Stimulated activated CD4-positive, alpha-beta T cell treated with anti-CD3 and anti-CD28 coated beads, Interleukin-15, amount 100 ng/mL, for 48 hours (primary cell): ENCODE measurements at places on chromosomes 16 and 17.

GRCh38 chr16:46651305-46651704 is 30.1 kb upstream of the SHCBP1 start:
- no peak for DNase-seq

GRCh38 chr17:700504-701094 is 14.0 kb downstream of the VPS53 start:
- no peak for DNase-seq

- no peak for DNase-seq
These were observed 33.0 kb downstream of the MPRIP start for GRCh38 chr17:17075125-17075781.

DNA sequence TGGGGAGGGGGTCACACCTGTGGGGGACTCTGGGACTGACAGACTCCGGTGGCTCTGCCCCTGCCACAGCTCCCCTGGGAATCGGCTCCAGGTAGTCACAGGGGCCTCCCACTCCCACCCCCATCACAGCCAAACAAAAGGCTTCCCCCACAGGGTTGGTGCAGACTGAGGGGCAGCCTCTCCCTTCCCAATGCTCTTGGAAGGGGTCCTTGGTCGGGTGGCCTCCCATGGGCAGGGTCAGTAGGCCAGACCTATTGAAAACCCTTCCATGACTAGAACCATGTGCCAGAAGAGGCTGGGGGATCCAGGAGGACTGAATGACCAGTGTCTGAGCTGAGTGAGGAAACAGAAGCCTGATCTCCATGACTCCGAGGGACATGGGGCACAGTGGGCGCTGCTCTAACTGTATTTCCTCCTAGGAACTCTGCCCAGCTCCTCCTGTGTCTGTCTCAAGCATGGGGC is 28.6 kb downstream of the TK2 start:
- DNase-seq: no peak

- DNase-seq: no peak
These were observed 23.7 kb upstream of the PMP22 start for GRCh38 chr17:15288859-15289258.

GRCh38 chr17:74981979-74982662 is 5.3 kb upstream of the CDR2L start:
- DNase-seq: peak; percentile 50

GRCh38 chr17:3911271-3912053 is 4.8 kb downstream of the P2RX1 start:
- DNase-seq: peak; percentile 73

GRCh38 chr17:67855504-67856324 is 30.4 kb downstream of the BPTF start:
- DNase-seq: no peak

DNA sequence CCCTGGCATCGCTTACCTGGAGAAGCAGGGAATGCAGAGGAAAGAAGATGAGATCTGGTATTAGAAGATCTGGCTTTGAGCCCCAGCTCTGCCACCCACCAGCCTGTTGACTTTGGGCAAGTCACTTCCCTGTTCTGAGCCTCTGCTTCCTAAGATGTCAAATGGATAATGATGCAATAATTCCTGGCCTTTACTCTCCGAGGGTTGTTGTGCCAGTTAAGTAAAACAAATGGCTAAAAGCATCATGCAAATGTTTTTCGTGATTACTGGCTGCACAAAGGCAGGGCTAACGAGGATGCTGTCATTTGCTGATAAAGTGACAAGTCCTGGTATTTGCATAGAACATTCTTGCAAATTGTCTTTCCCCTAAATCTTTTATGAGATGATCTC is 1.3 kb upstream of the ZNF821 start:
- DNase-seq: no peak

DNA sequence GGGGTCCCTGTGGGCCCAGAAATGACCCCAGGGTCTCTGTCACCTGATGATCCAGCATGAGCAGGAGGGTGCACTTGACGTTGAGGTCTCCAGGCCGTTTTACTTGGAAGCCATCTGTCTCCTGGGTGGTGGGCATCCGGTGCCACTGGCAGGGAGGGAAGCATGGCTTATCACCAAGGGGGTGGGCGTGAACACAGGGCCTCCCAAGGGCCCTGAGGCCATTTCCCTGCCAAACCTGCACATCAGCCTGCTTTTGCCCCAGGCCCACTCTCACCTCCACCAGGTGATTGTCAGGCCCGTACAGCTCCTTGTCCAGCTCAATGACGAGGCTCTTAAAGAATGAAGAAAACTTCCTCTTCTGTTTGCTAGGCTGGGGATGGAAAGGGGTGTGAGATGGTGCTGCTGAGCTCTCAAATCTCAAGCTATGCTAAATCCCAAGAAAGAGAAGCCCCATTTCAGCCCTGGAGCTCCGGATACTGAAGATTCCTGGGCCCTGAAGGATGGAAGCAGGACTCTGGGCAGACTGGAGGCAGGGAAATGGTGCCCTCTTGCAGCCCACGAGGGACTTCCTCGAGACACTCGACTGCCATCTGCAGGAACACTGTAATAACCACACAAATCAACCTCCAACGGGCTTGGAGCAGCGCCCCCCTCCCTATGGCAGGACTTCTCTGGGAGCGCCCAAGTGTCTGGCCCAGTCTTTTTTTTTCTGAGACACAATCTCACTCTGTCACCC is 7.1 kb upstream of the FTSJ3 start:
- DNase-seq: peak; percentile 59

GRCh38 chr17:39699818-39700147 is at the start of gene ERBB2:
Gene ERBB2 (plus strand): TSS chr17:39700064. CDS start chr17:39700239, 175 bp downstream.
- no peak for DNase-seq

DNA sequence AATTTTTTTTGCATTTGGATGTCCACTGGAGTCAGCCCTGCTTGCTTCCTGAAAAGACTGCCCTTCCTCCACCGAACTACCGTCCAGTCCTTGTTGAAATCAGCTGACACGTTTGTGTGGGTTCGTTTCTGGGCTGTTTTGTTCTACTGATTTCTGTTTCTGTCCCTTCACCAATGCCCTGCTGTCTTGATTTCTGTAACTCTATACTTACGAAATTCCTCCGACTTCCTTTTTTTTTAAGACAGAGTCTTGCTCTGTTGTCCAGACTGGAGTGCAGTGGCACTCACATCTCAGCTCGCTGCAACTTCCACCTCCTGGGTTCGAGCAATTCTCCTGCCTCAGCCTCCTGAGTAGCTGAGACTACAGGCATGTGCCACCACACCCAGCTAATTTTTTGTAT is 8.4 kb upstream of the GAA start:
- DNase-seq: no peak

- no peak for DNase-seq
These were observed 109.5 kb downstream of the CDH8 start for GRCh38 chr16:61926766-61927165.

GRCh38 chr17:21400816-21401593 is 24.8 kb downstream of the KCNJ12 start:
- DNase-seq: no peak
